ENCODE measurements at places on chromosomes 4 and X. TPM values are rescaled to one million over a fixed set of nuclear protein-coding genes. Genes with fewer than 3 reads are reported as not detected.

Gene CXCL5
- total RNA-seq: 0.32 TPM

Gene SMIM10L2A
- under 0.01 TPM for total RNA-seq

Gene C4orf36
- 1.3 TPM for total RNA-seq

Gene TRIML2
- not detected for total RNA-seq

Gene VCX
- total RNA-seq: not detected

Gene ANK2
- total RNA-seq: 23.2 TPM

Gene FGB
- total RNA-seq: not detected

Gene PABPC4L
- total RNA-seq: 12.2 TPM

Gene PARM1
- 0.86 TPM for total RNA-seq

Gene ADAM29
- not detected for total RNA-seq

Gene TAB3
- 11.3 TPM for total RNA-seq

Gene CORIN
- total RNA-seq: 3.2 TPM

Gene HS6ST2
- total RNA-seq: not detected

Gene GAR1
- 5.2 TPM for total RNA-seq

Gene GAGE12H
- not detected for total RNA-seq

Gene MSX1
- 4.3 TPM for total RNA-seq

Gene RNF175
- not detected for total RNA-seq

Gene ZNF711
- 0.86 TPM for total RNA-seq

Gene PTTG2
- 0.64 TPM for total RNA-seq

Gene DCAF8L1
- not detected for total RNA-seq

Gene STARD8
- total RNA-seq: 0.97 TPM

Gene GYPA
- not detected for total RNA-seq

Gene GC
- not detected for total RNA-seq

Gene BANK1
- 0.32 TPM for total RNA-seq

Gene GLRA2
- not detected for total RNA-seq

Gene IDUA
- 10.4 TPM for total RNA-seq

Gene ATP11C
- total RNA-seq: 56.0 TPM

Gene LRAT
- not detected for total RNA-seq

Gene DNAAF6
- total RNA-seq: not detected

Gene RBM47
- total RNA-seq: 0.86 TPM

Gene OPN1MW2
- not detected for total RNA-seq

Gene HSD17B13
- not detected for total RNA-seq

Gene PRDM5
- 23.8 TPM for total RNA-seq

Gene HTRA3
- total RNA-seq: 1.3 TPM

Gene CUL4B
- total RNA-seq: 75.4 TPM

Gene GIMD1
- not detected for total RNA-seq

Gene ZAR1
- not detected for total RNA-seq

Gene SRPK3
- total RNA-seq: 0.86 TPM

Gene GLUD2
- total RNA-seq: 1.9 TPM

Gene METTL14
- total RNA-seq: 23.5 TPM

Gene HAND2
- 45.4 TPM for total RNA-seq

Gene MANBA
- total RNA-seq: 70.5 TPM

Gene ARL9
- total RNA-seq: 0.32 TPM

Gene RWDD4
- 30.2 TPM for total RNA-seq

Gene GALNTL6
- total RNA-seq: not detected

Gene FAM9C
- under 0.01 TPM for total RNA-seq

Gene RBMXL3
- total RNA-seq: not detected

Gene ARHGEF38
- not detected for total RNA-seq

Gene DCAF12L2
- total RNA-seq: not detected

Gene IL2RG
- not detected for total RNA-seq

Gene TENT5D
- not detected for total RNA-seq

Gene SLC10A4
- total RNA-seq: under 0.01 TPM

All from fibroblast of villous mesenchyme (primary cell).